Lower lobe of right lung (tissue), 2 donors: ENCODE measurements at places on chromosomes 12 and 14. TPM values are rescaled to one million over a fixed set of nuclear protein-coding genes. Genes with fewer than 3 reads are reported as not detected.

The OTUB2 gene
- 1.9 TPM for total RNA-seq

The RHOJ gene
- 29.2 TPM for total RNA-seq

DNA sequence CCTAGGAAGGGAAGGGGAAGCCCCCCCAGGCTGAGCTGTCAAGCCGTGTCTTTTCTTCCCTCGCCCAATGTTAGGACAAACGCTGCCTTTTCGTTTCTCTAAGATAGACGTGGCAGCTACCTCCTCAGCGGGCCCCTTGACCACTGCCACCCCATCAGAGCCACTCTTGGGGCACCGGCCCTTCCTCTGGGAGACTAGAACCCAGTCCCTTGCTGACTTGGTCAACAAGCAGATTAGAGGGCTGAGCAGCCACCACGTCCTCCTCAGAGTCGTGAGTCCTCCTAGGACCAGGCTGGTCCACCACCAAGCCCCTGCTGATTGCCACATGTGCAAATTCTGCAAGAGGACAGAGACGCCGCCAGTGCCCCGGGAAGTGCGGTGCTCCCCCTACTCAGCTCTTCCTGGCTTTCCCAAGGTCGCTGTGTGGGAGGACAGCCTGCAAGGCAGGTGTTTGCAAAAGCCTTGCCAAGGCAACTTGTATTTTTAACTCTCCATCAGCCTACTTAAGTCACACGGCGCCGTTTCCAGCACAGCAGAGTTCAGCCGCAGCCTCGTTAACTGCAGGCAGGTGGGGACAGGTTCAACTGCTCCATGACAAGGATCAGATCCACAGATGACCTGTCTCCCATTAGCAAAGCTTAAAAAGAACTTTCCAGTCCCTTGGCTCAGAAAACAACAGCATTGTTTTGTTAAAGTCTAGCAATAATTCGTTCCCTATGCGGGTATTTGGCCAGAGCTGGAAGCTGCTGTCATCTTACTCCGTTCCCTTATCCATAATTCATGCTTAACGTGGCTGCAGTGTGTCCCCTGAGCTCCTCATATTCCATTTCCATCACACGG lies 65.6 kb downstream of the TESC start:
- no peak overlapping the region for H3K27ac ChIP-seq
- no peaks in the 10 kb centered on the region for H3K4me1 ChIP-seq
- DNase-seq: no peak
- H3K36me3 ChIP-seq: peaks cover 17% of the 10 kb centered on the region

DNA sequence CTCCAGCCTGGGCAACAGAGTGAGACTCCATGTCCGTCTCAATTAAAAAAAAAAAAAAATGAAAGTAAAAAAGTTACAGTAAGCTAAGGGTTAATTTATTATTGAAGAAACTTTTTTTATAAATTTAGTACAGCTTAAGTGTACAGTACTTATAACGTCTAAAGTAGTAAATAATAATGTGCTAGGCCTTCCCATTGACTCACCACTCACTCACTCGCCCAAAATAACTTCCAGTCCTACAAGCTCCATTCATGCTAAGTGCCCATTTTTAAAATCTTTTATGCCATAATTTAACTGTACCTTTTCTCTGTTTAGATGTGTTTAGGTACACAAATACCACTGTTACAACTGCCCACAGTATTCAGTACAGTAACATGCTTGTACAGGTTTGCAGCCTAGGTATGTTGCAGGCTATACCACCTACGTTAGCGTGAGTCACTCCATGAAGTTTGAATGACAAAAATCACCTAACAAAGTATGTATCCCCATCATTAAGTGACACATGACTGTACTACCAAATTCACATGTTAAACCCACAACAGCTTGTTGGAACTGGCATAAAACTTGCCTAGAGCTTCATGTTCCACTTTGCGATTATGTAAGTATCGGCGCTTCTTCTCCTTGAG lies 10.7 kb downstream of the KANSL2 start:
- H3K4me3 ChIP-seq: no peak overlapping the region
- H3K36me3 ChIP-seq: peaks cover 94% of the 10 kb centered on the region
- H3K27me3 ChIP-seq: no peaks in the 10 kb centered on the region
- no peak for DNase-seq
- H3K27ac ChIP-seq: no peak overlapping the region

DNA sequence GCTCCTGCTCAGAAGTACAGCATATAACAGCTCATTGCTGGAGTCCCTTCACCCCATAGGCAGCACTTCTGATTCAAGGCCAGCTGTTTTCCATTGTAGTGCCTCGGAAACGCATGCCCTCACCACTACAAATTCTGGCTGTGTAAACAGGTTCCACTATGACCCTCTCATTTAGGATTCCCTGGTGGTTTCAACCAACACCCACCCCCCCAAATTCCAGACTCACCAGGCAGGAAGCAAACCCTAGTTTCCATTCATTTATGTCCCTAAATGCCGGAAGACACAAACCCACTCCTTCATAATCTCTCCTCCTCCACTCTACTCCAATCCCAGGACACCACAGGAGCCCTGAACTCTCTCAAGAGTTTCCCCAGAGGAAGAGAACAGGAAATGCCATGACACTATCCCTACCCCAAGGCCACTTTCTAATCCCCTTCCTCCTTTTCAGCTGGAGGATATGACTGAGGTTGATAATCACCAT lies 75.9 kb upstream of the TMPO start:
- DNase-seq: no peak
- no peaks in the 10 kb centered on the region for H3K27me3 ChIP-seq
- peaks cover 29% of the 10 kb centered on the region for H3K4me1 ChIP-seq
- peak overlapping the region; percentile 78 for H3K27ac ChIP-seq
- no peaks in the 10 kb centered on the region for H3K36me3 ChIP-seq

DNA sequence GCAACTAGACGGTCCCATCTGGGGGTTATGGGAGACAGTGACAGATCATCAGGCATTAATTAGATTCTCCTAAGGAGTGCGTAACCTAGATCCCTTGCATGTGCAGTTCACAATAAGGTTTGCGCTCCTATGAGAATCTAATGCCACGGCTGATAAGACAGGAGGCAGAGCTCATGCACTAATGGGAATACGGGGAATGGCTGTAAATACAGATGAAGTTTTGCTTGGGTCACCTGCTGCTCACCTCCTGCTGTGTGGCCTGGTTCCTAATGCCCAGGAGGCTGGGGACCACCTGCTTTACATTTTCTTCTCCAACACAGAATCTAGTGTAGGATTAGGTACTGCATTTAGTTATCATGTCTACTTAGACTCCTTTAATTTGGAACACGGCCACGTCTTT lies 49.7 kb upstream of the SAV1 start:
- no peak overlapping the region for H3K4me3 ChIP-seq
- peaks cover 14% of the 10 kb centered on the region for H3K36me3 ChIP-seq
- H3K27me3 ChIP-seq: no peaks in the 10 kb centered on the region
- no peaks in the 10 kb centered on the region for H3K4me1 ChIP-seq

GRCh38 chr12:95208678-95209077 lies 8.6 kb downstream of the FGD6 start:
- H3K27me3 ChIP-seq: no peaks in the 10 kb centered on the region
- H3K27ac ChIP-seq: no peak overlapping the region
- no peak for DNase-seq
- H3K36me3 ChIP-seq: no peaks in the 10 kb centered on the region
- peaks cover 36% of the 10 kb centered on the region for H3K4me1 ChIP-seq

The PAH gene
- not detected for total RNA-seq

- H3K27me3 ChIP-seq: no peaks in the 10 kb centered on the region
- no peaks in the 10 kb centered on the region for H3K4me1 ChIP-seq
- DNase-seq: no peak
Measured at GRCh38 chr12:67107751-67108269, 161.3 kb upstream of the CAND1 start.

GRCh38 chr12:104722601-104723534 lies 235.2 kb downstream of the SLC41A2 start:
- peaks cover 40% of the 10 kb centered on the region for H3K4me1 ChIP-seq
- no peak for DNase-seq
- H3K27me3 ChIP-seq: no peaks in the 10 kb centered on the region
- no peak overlapping the region for H3K27ac ChIP-seq

The SLC6A12 gene
- 14.2 TPM for total RNA-seq

The TRHDE gene
- 12.5 TPM for total RNA-seq

DNA sequence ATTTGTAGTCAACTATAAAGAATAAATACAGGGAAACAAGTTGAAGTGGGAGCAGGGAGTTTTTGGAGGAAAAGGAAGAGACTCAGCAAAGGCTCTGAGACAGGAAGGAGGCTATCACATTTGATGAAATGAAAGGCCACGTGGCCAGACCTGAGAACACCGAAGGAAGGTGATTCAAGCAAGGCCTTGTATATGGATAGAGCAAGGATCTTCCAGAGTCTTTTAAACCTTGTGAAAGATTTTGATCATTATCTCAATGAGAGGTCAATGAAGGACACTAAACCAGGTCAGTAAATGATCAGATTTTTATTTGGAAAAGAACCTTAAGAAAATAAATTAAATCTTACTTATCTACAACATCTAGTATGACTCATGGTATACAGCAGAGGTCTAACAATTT lies 523.5 kb downstream of the SLC16A7 start:
- no peaks in the 10 kb centered on the region for H3K27me3 ChIP-seq
- H3K36me3 ChIP-seq: no peaks in the 10 kb centered on the region
- no peak overlapping the region for H3K4me3 ChIP-seq
- H3K4me1 ChIP-seq: no peaks in the 10 kb centered on the region
- DNase-seq: no peak

GRCh38 chr14:53265025-53265424 lies 111.9 kb upstream of the DDHD1 start:
- no peak overlapping the region for H3K4me3 ChIP-seq
- H3K4me1 ChIP-seq: no peaks in the 10 kb centered on the region
- H3K27ac ChIP-seq: no peak overlapping the region

The ZBTB42 gene
- total RNA-seq: 13.1 TPM

DNA sequence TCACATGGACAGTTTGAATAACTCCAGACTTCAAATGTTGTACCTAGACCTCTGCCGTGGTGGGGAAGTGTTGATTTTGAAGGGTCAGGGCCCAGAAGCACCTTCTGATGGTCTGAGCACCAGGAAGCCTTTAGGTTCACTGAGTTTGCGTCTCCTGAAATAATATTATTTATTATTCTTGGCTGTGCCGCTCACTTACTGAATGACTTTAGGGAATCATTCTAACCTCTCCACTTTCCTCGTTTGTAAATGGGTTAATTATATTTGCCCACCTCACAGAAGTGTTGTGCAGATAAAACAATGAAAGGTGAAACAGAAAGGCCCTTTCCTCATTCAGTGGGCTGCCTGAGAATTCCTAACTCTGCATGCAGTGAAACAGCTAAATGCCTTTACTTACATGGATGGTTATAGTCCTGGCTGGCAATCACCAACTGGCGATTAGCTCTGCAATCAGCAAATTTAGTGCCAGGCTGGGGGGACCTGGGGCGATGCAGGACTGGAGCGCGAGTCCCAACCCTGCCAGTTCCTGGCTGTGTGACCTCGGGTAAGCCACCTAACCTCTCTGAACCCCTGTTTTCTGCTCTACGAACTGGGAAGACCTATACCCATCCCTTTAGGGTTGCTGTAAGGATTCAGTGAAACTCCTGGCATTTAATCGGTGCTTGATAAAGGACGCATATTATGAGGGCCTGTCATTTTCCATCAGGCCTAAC lies 57.5 kb downstream of the MAP1LC3B2 start:
- no peak overlapping the region for H3K4me3 ChIP-seq
- no peaks in the 10 kb centered on the region for H3K36me3 ChIP-seq
- no peak overlapping the region for H3K27ac ChIP-seq

DNA sequence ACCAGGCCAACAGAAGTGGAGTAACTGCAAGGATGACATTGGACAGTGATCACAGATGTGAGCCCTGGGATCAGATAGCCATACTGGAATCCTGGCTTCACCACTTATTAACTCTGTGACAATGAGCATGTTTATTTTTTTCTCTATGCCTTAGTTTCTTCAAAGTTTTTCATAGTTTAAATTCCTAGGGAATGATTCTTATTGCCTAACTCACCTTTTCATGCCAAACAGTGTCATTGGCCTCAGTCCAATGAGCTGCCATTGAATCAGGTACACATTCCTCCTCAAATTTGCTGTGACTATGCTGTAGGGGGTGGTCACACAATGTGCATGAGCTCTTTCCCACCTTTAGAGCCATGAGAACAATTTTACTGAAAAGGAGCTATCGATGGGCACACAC lies 342.3 kb downstream of the SYT1 start:
- no peaks in the 10 kb centered on the region for H3K27me3 ChIP-seq
- H3K4me1 ChIP-seq: no peaks in the 10 kb centered on the region
- no peaks in the 10 kb centered on the region for H3K36me3 ChIP-seq
- no peak overlapping the region for H3K27ac ChIP-seq

The SLCO1B3 gene
- total RNA-seq: not detected

- no peak for DNase-seq
- H3K27ac ChIP-seq: no peak overlapping the region
- H3K36me3 ChIP-seq: no peaks in the 10 kb centered on the region
- H3K27me3 ChIP-seq: no peaks in the 10 kb centered on the region
- no peaks in the 10 kb centered on the region for H3K4me1 ChIP-seq
Measured at GRCh38 chr12:42255221-42255865, 17.3 kb upstream of the YAF2 start.

DNA sequence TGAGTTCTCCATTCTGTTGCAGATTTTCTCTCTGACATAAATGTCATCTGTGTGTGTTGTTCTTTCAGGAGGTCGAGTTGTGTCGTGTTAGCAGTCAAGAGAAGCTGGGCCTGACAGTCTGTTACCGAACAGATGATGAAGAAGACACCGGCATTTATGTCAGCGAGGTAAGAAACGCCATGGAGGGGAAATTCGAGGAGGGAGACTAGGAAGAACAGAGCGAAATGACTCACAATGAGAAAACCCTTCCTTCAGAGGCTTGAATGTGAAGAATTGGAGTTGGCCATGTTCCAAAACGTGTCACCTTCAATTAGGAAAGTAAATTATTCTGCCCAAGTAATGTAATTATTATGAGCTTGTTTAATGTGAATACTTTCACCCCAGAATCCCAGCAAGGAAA lies 364.5 kb downstream of the PDZRN4 start:
- H3K27me3 ChIP-seq: no peaks in the 10 kb centered on the region
- H3K36me3 ChIP-seq: no peaks in the 10 kb centered on the region
- DNase-seq: no peak
- H3K27ac ChIP-seq: no peak overlapping the region

DNA sequence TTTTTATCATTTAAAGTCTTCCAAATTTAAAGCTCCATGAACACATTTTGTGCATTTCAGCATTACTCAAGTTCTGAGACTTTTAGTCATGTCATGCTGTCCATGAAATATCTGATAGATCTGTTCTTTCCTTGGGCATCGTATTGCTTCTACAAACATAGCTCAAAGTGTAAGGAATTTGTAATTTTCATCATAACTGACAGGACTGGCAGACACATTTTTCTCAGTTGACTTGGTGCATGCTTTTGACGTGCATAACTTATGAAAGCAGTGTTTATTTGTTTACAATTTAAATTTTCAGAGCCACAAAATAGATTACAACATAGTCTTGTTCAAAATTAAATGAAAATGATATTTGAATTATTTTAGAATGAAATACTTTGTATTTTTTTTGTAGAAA lies 812.1 kb upstream of the NOVA1 start:
- no peaks in the 10 kb centered on the region for H3K4me1 ChIP-seq
- no peak overlapping the region for H3K4me3 ChIP-seq
- DNase-seq: no peak
- no peaks in the 10 kb centered on the region for H3K27me3 ChIP-seq

- no peak overlapping the region for H3K4me3 ChIP-seq
- no peaks in the 10 kb centered on the region for H3K4me1 ChIP-seq
- H3K36me3 ChIP-seq: no peaks in the 10 kb centered on the region
- no peak overlapping the region for H3K27ac ChIP-seq
Measured at GRCh38 chr14:90560991-90561390, 164.2 kb downstream of the CALM1 start.

GRCh38 chr12:114263056-114263805 lies 142.7 kb downstream of the TBX5 start:
- no peak overlapping the region for H3K27ac ChIP-seq
- H3K36me3 ChIP-seq: no peaks in the 10 kb centered on the region
- H3K4me3 ChIP-seq: no peak overlapping the region
- H3K4me1 ChIP-seq: no peaks in the 10 kb centered on the region
- no peak for DNase-seq
